ENCODE measurements at places on chromosomes 2 and 18.

- peak; percentile 71 for DNase-seq
These were observed 133.1 kb downstream of the NFATC1 start for GRCh38 chr18:79528846-79529245.

GRCh38 chr2:234812851-234813250, 139.0 kb upstream of the SH3BP4 start:
- DNase-seq: no peak

GRCh38 chr2:231360881-231361371, 34.6 kb upstream of the B3GNT7 start:
- DNase-seq: peak; percentile 75

DNA sequence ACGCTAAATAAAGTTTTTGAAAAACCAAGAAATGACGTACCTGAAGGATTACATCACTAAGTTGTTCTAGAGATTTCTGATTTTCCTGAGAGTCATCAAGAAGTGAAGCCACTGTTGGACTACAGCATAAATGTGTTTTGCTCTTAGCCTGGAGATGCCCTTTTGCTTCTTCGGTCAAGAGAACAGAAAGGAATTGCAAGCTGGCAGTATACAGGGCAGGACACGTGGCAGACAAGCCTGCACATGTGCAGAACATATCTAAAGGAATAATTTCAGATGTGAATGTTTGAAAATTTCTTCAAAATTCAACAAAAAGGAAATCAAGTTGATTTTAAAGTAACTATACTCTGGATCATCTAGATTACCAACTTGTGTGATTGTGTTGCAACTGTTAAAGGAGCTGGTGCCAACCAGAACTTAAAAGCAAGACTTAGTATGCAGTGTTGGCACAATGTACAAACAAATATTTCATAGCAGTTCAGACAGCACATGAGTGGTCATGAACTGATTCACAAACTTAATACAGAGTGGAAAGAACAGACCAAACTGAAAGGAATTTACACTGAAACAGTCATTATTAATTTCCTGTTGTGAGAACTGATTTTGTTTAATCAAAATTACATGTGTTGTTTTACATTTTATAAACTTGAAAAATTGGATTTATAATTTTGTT, 100.4 kb upstream of the CD226 start:
- peak; percentile 14 for DNase-seq

DNA sequence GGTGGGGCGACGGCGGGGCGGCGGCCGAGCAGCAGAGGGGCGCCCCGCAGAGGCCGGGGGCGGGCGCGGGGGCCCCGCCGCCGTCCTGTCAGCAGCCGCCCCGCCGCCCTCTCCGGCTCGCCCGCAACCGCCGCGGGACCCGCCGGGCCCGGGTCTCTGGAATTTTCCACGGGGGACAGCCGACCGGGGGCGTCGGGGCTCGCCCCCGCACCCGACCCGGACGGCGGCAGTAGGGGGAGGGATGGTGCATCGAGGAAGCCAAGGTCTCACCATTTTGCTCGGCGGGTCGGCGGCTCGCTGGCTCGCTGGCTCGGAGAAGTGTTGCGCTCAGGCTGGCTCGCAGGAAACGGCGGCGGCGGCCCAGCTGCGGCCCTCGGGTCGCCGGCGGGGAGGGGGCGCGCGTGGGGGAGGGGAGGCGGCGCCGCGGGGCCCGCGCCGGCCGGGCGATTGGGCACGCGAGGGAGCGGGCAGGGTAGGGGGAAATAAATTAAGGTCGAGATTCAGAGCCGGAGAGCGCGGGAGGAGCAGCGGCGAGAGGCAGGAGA, 405 bp downstream of the PPP3R1 start:
- peak; percentile 32 for DNase-seq

DNA sequence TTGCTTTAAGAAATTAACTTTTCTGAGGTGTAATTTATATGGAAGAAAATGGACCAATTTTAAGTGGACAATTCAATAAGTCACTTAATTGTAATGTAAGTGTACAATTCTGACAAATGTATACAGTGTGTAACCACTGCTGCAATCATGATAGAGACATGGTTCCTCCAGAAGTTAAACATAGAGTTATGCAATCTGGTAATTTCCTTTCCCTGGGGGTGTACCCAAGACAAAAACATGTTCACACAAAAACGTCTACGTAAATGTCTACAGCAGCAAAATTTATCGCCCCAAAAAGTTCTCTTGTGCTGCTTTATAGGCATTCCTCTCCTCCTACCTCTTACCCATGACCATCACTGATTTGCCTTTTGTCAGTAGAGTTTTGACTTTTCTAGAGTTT, 141.5 kb downstream of the AQP4 start:
- DNase-seq: peak; percentile 84

- peak; percentile 41 for DNase-seq
These were observed 59.2 kb downstream of the DOCK10 start for GRCh38 chr2:224982910-224983711.

GRCh38 chr18:70621710-70622109, 332.9 kb downstream of the SOCS6 start:
- DNase-seq: no peak

DNA sequence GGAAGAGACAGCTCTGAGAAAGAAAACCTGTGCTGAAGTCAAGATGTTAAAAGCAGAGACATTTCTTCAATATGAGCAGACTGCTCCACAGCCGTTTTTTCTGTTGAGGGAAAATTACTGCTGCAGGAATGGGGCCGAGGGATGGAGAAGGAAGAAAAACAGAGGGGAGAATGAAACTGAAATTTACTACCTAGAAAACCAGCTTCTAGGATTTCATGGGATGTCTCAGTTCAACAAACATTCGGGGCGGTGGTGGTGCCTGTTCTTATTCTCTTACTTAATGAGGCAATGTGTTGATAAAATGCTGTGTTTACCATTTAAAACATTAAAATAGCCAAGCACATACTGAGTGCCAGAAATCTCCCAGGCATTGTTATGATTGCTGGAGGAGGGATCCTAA, 557.1 kb upstream of the MEX3C start:
- no peak for DNase-seq

GRCh38 chr2:45669032-45669486, 17.6 kb downstream of the PRKCE start:
- DNase-seq: no peak

DNA sequence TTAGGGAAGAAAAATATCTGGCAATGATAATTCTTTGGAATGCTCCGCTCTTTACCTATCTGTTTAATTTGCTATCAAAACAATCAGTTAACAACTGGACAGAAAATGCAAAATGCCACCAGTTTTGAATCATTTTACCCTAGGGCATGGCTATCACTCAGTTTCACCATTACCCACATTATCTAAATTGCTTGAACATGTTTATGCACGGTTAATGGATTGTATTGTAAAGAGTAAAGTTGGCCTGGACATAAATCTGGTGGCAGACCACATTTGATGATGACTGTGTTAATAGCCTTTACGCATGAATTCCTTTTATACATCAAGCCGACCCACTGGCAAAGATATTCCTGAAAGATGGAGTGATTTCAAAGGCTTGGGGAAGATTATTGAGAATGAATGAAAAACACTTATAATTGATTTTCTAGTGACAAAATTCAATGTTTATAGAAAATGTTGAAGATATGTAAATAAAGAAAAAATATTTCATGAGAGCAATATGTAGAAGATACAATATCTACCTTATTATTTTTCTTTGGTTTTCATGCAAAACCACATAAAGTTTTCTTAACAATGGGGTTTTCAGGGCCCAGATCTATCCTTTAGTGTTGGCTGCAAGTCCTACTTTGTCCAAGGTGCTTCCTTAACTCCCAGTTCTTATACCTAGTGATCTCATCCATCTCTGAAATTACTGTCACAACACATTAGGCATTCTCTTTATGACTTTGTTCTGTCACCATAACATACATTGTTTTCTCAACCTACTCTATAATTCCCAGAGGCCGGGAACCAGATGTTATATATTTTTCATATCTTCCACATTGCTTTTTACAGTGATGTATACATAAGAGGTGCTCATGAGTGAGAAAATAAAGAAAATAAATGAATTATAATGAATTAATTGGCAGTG, 265.1 kb downstream of the RIT2 start:
- no peak for DNase-seq

DNA sequence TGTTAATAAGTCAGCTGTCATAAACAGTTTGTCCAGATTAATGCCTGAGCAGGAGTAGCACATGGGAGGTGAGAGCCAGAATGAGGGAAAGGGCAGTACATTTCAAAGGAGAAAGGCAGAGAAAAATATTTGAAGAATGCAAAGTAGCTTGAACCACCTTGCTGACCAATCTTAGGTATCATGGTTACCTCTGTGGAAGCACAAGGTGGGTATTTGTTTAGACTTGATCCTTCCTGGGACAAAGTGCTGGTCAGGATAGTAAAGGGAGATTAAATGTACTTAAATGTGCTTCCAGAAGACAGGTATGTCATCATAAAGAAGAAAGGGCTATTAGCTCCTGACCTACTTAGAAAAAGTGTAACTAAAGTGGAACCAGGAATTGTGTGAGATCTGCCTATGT, 105.0 kb downstream of the LRRTM1 start:
- no peak for DNase-seq

GRCh38 chr18:74918276-74918790, 290.6 kb downstream of the PTGR3 start:
- no peak for DNase-seq

DNA sequence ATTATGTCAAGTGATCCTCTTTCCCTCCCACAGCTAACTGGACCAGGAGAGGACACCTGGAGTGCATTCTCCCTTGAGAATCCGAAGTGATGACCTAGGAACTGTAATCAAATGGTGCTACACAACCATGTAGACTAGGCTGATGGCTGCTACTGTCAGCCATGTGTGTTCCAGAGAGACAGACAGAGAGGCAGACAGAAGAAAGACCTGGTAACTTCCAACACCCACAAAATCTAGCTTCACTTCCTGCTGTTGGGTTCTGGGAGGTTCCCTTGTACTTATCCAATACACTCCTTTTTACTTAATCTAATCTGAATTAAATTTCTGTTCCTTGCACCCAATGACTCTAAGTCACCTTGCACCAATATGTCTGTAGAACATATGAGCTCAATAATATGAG, 72.3 kb downstream of the AAK1 start:
- no peak for DNase-seq

DNA sequence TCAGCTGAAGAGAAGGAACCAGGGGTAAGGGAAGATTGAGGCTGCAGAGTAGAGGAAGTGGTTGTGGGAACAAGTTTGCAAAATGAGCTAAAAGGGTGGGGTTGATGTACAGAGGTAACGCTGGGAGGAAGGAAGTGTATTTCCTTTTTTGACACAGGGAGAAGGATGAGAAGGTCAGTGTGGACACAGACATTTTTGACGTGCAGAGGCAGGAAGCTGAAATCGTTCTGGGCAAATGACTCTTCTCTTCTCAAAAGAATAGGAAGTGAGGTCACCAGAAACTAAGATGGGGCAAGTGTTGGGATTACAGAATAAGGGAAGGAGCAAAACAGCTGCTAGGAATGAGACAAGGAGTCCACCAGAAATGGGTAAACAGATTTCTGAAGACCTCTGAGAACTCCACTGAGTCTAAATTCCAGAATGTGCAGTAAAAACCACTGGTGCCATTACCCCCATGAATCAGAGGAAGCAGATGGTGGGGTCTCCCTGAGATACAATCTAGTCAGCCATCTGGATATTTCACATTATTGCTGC, 20.0 kb upstream of the RNF149 start:
- peak; percentile 92 for DNase-seq

DNA sequence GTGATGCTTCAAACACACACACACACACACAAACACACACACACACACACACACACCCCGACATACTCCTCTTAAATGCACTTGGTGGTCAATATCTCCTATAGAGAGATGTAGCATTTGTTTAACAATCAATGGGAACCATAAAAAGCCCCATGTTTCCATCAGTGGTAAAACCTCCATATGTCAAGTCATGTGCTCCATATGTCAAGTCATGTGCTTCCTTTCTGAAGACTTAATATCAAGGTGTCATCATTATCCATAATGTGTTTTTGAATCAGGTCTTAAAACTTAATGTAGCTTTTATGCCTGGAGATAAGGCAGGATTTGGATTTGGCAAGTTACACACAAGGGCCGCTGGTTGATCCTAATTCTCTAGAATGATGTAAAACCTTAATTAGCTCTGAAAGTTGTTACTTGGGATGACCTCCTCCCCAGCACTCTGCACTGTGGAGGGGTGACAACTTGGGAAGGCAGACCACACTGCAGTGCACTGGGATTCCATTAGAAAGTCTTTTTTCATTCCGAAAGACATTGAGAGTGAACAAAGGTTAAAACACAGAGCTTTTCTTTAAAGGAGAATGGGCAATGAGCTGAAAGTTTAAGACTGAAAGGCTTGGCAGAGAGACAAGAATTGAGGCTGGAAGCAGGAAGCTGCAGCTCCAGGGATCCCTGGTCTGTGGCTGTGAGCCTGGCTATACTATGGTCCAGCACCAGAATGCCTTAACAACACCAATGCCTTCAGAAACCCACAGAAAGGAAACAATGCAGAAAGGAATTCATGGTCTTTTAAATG, 26.4 kb downstream of the ALK start:
- no peak for DNase-seq

- DNase-seq: no peak
These were observed 66.6 kb upstream of the SNTG2 start for GRCh38 chr2:883803-884748.

Measured in suppressor macrophage treated with lipopolysaccharide for 1 hour (primary cell).